ENCODE measurements at places on chromosomes 2 and 18. TPM values are rescaled to one million over a fixed set of nuclear protein-coding genes. Genes with fewer than 3 reads are reported as not detected.

- no peak for DNase-seq
Observed at GRCh38 chr18:39699340-39699964, 2133.9 kb upstream of the CELF4 start.

- DNase-seq = peak; percentile 36
Observed at GRCh38 chr2:132815516-132815915, 145.5 kb upstream of the LYPD1 start.

GRCh38 chr2:35082072-35082471, 1273.5 kb upstream of the CRIM1 start:
- DNase-seq = no peak

- DNase-seq = no peak
Observed at GRCh38 chr2:25545899-25546298, 127.5 kb downstream of the DTNB start.

The SMYD1 gene
- not detected for total RNA-seq

The FOXI3 gene
- total RNA-seq = not detected
